MV-4-11 (cell line): ENCODE measurements at places on chromosomes 5 and 9.
A peak's percentile ranks its signal among the peaks of the same experiment; 100 is the strongest.

- peak; percentile 78 for DNase-seq
Measured at GRCh38 chr5:63963080-63963735, 963 bp upstream of the HTR1A start.

GRCh38 chr9:123769719-123770118 is 160.2 kb downstream of the DENND1A start:
- no peak for DNase-seq

GRCh38 chr5:109450129-109450877 is 40.5 kb upstream of the PJA2 start:
- peak; percentile 14 for DNase-seq

GRCh38 chr9:98999152-98999525 is 55.4 kb downstream of the COL15A1 start:
- DNase-seq: no peak

GRCh38 chr5:78717674-78718584 is 69.4 kb upstream of the LHFPL2 start:
- DNase-seq: no peak

GRCh38 chr5:151068433-151069197 is 12.2 kb downstream of the TNIP1 start:
- peak; percentile 22 for DNase-seq

GRCh38 chr5:9192266-9192665 is 353.6 kb downstream of the SEMA5A start:
- no peak for DNase-seq

GRCh38 chr5:107216587-107216986 is 454.1 kb downstream of the EFNA5 start:
- no peak for DNase-seq

DNA sequence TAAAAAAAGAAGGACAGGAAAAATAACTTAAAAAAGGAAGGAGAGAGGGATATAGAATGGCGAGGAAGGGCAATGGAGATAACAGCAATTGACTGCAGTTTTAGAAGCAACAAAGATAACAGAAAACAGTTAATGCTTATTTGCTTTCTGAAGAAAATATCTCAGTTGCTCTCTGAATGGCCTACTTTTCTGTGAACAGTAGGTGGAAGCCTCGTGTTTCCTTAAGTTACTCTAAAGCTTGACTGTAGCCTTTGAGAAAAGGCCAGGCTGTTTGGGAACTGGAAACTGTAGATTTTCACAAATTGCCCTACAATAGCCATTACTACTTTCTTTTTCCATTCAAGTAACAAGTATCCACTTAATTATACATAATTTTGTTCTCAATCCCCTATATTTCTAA is 404.5 kb downstream of the YTHDC2 start:
- no peak for DNase-seq

DNA sequence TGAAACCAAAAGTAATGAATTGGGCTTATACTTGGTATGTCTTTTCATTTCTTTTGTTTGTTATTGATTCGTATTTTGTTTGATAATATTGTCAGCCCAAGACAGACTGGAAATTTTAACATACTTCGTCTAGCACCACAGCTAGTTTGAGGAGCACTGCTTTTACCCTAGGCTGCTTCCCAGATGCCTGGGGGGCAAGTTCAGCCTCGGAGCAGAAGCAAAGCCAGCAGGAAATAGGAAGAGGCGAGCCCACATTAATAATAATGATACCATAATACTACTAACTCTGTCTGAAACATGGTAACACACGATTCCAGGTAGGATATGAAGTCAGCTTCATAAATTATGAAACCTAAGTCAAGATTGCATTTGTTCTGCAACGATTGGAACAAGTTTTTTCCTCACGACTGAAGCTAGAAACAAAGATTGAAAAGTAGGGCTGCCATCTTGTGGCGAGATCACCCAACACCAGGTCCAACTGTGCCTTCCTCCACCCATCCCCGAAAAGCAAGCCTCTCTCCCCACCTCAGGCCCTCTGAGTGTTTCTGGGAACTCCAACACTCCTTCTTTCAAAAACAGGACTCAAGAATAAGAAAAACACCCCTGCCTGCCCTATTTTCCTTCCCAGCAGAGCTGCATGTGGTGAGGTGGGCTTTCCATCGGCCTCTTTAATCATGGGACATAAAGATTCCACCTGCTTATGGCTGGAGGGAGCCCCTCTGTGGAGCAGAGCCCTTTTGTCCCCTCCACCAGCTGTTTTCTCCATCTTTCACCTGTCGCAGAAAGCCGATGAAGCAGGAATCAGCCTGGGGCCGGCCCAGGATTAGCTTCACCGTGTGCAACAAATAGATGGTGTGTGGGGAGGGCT is 236.4 kb downstream of the CAAP1 start:
- no peak for DNase-seq

- no peak for DNase-seq
Measured at GRCh38 chr5:159917994-159918393, 1.7 kb downstream of the ADRA1B start.

DNA sequence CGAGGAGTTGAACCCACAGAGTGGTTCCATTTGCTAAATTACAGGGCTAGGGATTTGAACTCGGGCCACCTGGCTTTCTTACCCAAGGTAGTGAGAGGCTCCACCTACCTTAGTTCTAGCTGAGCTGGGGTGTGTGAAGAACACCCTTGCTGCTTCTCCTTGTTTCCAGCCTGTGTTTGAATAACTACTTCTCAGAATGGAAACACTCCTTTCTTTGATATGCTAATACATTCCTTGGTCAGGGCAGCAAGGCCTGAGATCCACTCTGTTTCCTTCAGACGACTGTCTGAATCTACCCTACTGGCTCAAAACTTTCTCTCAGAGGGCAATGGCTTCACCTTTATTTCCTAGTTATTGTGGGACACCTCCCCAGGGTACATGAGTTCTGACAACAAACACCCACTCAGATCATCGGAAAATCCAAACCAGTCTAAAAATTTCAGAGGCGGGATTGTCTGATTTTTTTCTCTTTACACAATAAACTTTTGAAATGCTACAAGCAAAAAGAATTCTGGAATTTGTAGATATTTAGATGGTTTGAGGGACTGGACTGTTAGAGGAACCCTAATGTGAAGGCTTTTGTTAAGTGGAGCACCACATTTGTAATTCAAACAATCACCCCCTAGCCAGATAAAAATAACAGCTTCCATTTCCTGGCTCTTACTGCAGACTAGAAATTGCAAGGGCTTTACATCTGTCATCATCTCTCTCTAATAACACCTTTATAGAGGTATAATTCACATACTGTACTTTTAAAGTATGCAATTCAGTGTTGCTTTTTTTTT is 4.0 kb upstream of the ATP6V1G1 start:
- no peak for DNase-seq

- no peak for DNase-seq
Measured at GRCh38 chr9:125789196-125789595, 42.0 kb downstream of the PBX3 start.

GRCh38 chr5:122144236-122144635 is 14.9 kb downstream of the ZNF474 start:
- DNase-seq: no peak

GRCh38 chr9:36893184-36893583 is 140.9 kb downstream of the PAX5 start:
- no peak for DNase-seq

GRCh38 chr5:127838661-127839060 is 135.5 kb downstream of the CCDC192 start:
- DNase-seq: peak; percentile 67

DNA sequence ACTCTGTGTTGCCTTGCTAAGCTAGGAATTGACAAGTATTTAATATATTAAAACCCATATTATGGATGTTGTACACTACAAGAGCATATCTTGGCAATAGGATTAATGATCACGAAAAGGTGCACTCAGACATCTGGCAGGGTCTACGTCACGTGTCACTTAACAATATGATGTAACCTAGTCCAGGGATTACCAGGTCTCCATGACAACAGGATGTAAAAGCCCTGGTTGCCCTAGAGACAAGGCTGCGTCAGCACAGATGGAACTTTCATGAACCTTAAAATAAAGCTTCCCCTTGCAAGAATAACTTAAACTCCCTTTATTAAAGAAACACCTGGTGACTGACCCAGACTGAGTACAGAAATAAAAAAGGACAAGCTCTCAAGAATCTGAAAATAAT is 717.8 kb downstream of the CDH18 start:
- no peak for DNase-seq
